Activated naive CD8-positive, alpha-beta T cell treated with anti-CD3 and anti-CD28 coated beads, Interleukin-2, amount 50 U/mL, for 16 hours (primary cell): ENCODE measurements at places on chromosomes 1 and 21.

DNA sequence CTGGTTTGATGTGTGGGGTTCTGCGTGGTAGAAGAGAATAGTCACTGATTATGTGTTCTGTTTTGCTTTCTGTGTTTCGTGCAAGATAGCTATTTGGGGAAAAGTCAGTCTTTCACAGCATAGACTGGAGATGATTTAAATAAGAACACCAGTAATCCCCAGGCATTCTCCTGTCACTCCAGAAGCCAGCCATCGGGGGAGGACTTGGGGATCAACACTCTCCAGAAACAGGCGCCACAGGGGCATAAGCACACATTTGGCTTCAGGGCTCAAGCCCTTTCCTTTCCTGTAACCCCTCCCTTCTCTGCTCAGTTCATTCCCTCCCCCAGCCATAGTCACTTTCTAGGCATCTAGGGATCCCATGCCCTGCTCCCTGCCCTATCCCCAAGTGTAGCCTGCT, 97.3 kb upstream of the BEND5 start:
- no peak for DNase-seq

DNA sequence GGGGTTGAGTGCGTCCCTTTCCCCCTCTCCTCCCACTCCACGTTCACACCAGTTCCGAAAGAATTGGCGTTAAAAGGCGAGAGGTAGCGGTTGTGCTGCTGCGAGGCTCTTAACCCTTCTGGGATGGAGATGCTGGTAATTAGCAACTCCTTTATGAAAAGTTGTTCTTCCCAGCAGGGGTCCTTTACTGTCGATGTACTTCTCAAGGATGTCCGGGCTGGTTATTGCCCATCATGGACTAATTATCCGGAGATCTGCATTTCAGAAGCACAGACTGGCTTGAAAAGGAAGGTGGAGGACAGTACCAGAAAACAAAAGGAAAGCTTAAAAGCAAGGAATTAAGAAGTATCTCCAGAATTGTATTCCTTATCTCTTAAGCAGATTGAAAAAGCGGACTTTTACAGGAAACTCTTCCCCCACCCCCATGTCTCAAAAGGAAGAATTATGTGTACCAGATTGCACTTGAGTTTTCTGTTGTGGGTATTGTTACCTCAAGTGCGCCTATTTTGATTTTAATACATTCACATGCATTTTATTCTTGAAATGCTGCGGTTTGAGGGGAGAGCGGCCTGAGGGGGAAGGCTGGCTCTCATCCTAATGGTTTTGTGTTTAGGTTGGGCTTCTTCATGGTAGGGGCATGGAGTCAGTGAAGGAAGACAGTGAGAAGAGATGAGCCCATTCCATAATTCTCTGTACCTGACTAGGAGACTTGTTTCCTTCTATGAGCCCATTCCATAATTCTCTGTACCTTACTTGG, 1.5 kb downstream of the AK4 start:
- DNase-seq: no peak

DNA sequence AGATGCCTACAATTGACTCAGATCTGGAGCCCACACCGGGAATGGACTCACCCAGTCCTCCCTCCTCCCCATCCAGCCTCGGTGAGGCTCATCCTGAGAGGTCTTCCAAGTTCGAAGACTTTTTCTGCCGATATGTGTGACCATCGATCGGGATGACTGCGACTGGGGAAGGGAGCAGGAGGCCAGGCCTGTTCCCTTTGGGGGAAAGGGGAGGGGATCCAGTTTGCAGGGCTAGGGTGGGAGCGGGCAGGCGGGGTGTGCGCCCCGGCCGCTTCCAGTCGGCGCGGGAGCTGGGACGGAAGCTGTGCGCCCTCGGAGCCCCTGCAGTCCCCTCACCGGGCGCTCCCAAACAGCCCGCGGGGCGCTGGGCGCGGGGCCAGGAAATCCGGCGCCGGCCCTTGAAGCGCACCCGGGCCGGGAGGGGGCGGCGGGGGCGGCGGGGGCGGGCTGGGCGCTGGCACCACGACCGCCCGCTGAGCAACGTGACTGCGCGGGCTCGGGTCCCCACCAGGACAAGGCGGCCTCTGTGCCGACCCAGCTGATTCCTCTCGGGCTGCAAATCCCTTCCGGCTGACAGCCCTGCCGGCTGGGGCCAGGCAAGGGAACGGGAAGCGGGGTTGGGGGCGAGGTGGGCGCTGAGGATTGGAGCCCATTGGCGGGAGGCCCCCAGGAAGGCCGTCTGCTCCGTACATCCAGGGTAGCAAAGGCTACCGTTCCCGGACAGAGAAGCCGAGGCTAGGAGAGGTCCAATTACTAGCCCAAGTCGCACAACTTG, 103.9 kb downstream of the EBNA1BP2 start:
- no peak for DNase-seq

DNA sequence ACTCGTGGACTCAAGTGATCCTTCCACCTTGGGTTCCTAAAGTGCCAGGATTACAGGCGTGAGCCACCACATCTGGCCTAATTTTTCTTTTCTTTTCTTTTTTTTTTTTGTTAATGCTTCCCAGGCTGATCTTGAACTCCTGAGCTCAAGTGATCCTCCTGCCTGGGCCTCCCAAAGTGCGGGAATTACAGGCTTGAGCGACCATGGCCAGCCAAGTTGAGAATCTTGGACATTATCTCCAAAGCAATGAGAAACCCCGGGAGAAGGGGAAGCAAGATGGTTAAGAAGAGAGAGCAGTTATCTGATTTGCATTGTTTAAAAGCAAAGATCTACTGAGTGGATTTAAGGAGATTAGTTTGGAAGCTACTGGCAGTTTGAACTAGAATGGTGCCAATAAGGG, 9.1 kb downstream of the HIPK1 start:
- DNase-seq: no peak

GRCh38 chr1:32200226-32201010, at the start of gene CCDC28B:
Gene CCDC28B, plus strand, starts transcription at chr1:32200595. Its CDS starts 1,341 bp downstream, at chr1:32201936.
- no peak for DNase-seq

DNA sequence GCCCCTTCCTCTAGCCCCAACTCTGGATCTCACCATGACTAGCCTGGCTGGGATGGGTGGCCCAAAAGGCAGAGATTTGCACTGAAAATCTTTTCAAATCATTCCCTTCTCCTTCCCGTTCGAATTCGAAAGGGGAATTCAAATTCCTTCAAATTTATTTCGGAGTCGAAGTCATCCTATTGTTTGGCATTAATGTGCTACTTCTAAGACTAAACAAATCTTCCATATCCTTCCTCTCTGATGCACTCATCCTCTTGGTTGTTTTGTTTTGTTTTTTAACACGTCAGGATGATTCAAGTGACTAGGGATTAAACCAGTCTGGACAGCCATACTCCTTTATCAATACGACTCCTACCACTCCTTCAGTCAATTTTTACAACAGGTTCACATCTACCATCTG, 95.5 kb upstream of the SGIP1 start:
- DNase-seq: no peak

- no peak for DNase-seq
Measured at GRCh38 chr1:233791721-233792120, 112.8 kb upstream of the SLC35F3 start.

DNA sequence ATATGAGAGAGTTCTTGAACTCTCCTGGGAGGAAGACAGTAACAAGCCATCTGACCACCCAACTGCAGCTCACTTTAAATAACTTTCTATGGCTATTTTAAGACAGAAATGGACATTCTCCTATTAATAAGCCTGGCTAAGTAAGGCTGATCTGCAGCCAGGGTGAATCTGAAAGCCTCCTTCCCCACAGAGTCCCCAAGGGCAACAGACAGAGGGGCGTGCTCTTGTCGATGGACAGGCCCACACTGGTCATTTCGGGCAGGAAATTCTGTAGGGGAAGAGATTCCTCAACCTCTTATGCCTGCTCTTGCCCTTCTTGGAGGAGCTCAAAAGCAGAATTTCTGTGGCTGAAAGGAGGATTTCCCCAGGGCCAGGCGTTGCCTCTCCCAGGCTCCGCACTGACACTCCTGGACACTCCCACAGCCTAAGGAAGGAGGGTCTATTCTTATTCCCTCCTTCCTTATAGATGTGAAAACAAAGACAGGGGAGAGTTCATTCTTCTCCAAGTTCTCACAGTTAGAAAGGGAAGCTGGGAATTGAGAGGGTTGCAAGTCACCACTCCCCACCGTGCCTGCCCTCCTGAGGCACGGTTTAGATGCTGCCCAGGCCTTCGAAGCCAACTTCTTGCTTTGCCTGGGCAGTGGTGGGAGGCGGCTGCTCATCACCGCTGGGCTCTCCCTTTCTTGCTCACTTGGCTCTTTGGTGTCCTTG, 17.9 kb upstream of the KANK4 start:
- no peak for DNase-seq

GRCh38 chr1:29417971-29418370, 181.6 kb downstream of the PTPRU start:
- no peak for DNase-seq

DNA sequence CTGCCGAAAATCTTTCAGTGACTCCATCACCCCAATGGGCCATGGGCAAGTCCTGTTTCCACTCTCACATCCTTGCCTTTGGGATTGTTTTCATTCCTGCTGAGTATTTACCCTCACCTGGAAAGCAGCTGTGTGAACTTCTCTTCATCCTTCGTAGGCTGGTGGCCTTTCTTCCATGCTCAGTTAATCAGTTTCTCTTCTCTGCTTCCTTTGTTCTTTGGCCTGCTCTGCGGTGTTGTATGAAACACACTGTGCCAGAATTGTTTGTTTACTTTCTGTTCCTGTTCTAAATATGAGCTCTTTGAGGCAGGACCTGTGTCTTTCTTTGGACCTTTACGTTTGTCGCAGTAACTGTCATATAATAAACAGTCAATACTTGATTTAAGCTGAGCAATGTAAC, 48.6 kb downstream of the ITSN1 start:
- DNase-seq: no peak

DNA sequence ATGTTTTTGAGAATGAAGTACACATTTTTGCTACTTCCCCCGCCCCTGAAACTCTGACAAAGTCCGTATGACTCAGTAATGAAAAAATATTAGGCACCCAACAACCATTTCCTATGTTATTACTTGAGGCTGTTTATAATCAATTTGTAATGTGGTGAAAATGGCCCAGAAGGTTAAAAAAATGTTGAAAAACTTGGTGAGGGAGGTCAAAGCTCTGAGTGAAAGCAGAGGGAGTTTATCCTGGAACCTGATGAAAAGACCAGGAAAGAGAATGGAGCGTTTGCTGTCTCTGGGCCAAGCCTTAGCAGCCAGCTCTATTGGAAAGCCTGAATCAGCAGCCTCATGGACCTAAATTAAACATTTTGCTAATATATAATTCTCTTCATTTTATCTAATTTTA, 367.7 kb upstream of the NEGR1 start:
- no peak for DNase-seq

GRCh38 chr1:90936731-90937130, 85.1 kb downstream of the ZNF644 start:
- DNase-seq: no peak

- no peak for DNase-seq
Measured at GRCh38 chr1:89295187-89295586, 22.5 kb upstream of the GBP5 start.

- DNase-seq: no peak
Measured at GRCh38 chr1:61175976-61176375, 93.6 kb downstream of the NFIA start.

DNA sequence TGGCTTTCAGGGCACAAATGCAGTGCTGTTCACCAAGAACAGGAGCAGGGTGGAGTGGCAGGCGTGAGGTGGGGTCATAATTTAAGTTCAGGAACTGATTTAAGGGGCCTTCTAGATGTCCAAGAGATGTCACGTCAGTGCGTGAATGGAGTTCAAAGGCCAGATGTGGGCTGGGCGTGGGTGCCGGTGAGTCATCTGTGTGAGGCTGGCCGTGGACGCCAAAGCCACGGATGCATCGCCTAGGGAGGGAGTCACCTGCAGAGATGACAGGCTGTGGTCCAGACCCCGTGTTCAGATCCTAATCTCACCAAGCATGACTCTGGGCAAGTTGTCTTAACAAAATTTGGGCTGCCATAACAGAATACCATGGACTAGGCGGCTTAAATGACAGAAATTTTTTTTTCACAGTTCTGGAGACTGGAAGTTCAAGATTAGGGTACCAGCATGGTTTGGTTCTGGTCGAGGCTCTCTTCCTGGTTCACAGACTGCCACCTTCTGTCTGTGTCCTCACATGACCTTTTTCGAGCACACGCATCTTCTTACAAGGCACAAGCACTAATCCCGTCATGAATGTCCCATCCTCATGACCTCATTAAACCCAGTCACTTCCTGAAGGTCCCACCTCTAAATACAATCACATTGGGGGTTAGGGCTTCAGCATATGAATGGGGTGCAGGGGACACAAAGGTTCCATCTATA, 109.6 kb downstream of the PRDM2 start:
- DNase-seq: no peak

- DNase-seq: no peak
Measured at GRCh38 chr21:45655124-45655523, 11.6 kb downstream of the PCBP3 start.

DNA sequence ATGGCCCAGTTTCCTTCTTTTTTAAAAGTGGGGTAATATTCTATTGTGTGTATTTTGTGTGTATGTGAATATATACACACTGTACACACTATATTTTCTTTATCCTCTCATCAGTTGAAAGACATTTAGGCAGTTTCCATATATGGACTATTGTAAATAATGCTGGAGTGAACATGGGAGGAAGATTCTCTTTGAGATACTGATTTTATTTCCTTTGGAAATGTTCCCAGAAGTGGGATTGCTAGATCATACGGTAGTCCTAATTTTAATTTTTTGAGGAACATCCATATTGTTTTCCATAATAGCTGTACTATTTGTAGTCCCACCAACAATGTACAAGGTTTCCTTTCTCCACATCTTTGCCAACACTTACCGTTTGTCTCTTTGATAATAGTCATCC, 51.0 kb downstream of the F3 start:
- no peak for DNase-seq

DNA sequence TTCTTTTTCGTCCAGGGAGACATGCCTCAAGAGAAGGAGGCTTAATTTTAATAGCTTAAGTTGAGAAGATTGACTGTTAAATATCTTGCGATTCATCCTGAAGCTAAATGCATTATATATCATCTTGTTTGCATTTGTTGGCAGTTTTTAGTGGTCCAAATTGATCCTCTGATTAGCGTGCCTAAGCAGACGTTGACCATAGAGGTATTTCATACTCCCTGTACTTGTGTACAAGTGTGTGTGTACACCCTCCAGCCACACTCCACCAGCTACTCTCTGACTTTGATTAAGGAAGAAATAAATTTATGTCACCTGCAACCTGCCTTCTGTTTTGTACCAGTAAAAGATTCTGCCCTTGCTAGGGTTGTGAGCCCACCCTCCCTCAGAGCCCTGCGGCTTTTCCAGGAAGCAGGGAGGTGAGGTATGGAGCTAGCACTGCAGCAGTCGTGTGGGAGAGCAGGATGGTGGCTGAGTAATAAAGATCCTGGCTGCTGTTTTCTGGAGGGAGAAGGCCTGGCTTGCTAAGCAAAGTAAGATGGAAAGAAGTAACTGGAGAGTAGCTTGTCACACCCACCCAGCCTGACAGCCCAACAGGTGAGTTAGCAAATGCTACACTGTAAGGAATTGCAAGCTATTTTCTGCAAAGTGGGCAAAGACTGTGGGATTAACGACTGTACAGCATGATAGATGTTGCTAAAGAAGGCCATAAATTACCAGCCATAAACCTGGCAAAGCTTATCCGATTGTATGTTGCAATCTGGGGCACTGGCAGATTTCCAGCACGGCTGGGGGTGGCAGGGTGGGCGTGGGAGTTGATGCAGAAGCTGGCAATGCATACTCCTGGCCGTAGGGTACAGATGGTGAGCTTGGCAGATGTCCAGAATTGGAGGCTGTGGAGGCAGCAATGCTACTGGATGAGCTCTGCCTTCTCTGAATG, 170.2 kb downstream of the TNR start:
- no peak for DNase-seq
